HFF-Myc (cell line): ENCODE measurements at places on chromosomes 3 and 15.

DNA sequence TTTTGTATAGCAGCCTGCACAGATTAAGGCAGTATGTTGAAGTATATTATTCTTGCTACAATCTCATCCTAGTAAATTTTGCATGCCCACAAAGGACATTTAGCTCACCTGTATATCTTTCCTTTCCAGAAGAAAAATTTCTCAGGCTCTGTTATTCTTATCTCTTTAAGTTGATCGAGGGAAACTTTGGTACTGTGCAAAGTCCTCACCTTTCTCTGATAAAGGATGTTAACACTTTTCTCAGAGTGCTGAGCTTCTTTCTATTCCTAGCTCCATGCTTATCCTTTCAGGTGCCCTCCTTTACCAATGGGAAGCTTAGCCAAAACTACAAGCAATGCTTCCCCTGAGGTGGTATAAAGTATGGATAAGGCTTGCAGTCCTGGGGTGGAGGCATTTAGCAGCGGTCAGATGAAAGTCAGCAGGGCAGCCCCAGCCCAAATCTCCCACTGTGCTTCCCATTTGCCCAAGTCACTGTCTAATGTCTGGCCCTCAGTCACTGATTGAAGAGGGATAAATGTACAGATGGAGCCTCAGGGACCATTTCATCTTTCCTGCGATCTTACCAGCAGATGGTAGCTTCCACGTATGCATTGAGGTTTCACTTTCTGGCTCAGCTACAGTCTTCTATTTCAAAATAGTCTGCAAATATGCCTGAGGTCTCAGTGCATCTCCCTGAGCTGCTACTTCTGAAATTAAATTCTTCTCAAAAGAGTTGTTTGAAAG is 127.8 kb upstream of the P2RY1 start:
- no peak for DNase-seq

- no peak for DNase-seq
Measured at GRCh38 chr15:57849317-57849716, 142.8 kb downstream of the POLR2M start.

GRCh38 chr3:42118762-42119361 is 27.7 kb downstream of the TRAK1 start:
- no peak for DNase-seq

- no peak for DNase-seq
Measured at GRCh38 chr15:88218557-88219221, 37.9 kb downstream of the NTRK3 start.

DNA sequence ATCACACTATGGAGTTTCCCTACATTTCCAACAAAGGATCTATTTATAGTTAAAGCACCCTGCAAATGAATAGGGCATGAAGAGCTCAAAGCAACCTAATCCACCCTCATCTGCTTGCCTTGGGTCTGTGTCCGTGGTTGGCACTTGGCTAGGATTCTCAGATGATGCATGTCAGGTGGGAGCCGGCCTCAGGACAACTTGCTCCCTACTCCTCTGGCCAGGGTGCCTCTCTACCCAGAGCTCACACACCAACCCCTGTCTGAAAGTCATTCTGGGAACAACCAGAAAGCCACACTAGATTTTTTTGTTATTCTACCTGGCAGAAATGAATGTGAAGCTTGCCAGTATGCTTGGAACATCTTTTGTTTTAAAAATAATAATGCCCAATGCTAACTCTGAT is 13.2 kb downstream of the ARHGEF3 start:
- no peak for DNase-seq

DNA sequence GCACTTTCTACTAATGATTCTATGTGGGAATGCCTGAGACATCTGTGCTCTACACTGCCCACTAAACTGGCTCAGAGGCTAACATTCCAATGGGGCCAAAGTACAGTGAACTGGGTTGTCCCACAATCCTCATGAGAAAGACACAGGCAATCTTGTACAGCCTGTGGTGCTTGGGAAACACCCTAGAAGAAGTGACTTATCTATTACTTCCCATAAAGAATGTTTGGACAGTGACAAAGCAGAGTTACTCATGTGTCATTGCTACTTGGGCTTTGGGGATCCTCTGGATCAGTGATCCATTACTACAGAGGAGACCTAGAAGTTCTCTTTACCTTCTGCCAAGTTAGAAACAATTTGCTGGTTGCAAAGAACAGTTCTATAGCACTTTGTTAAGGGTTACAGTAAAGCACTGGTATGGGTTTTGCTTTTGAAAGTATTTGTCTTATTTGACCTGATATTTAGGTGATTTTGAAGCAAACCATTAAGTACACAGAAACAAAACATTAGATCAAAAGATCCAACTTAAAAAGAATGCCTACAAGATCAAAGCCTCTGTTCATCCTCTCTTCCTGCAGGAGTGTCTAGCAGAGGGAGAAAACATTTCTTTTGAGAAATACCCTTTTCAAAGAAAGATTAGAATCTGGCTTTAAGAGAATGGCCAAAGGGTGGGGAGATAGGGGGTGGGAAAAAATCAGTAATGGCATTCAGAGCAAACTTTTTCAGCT is 75.8 kb downstream of the CTNNB1 start:
- DNase-seq, result no peak

- DNase-seq, result no peak
Measured at GRCh38 chr15:59178151-59178695, 28.4 kb upstream of the LDHAL6B start.

DNA sequence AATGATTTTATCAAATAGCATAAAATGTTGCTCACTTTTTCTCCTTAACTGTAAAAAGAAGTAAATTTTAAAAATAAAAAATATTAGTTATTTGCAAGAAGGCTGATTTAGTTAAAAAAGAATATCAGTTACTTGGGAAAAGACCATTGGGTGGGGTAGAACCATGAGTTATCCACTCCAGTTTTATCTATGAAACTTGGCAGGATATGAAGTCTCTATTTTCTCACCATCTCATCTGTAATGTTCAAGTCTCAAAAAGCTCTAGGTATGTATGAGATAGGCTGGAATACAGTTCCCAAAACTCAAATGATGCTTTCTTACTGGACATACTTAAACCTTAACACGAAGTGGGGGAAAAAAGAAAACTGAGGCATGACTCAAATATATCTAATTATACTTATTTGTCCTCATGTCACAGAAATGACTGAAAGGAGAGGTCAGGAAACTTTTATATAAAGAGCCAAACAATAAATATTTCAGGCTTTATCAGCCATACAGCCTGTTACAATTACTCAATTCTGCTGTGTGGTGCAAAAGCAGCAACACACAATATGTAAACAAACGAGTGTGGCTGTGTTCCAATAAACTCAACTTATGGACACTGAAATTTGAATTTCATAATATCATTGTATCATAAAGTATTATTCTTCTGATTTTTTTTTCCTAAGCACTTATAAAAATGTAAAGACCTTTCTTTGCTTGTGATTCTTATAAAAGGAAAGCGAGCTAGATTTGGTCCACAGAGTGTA is 131.8 kb downstream of the TBL1XR1 start:
- DNase-seq, result no peak

- no peak for DNase-seq
Measured at GRCh38 chr3:112041321-112041720, 6.8 kb downstream of the TMPRSS7 start.

DNA sequence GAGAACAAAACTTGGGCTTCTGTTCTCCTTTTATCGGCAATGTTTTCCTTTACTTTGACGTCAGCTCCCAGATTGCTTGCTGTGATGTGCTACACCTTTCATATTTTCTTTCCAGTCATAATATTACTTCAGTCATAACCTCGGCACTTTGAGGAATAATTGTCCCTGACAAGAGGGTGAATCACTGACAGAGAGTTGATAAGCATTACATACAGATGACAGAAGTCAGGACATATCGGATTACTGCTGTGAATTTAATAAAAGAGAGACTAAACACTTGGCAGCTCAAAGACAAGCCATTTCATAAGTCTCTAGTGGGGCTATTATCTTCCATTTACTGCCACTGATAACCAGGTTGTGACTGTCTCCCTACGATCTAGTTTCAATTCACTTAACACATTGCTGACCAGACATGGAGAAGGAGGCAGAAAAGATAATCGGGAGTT is 362.1 kb upstream of the ARRDC4 start:
- DNase-seq, result no peak

DNA sequence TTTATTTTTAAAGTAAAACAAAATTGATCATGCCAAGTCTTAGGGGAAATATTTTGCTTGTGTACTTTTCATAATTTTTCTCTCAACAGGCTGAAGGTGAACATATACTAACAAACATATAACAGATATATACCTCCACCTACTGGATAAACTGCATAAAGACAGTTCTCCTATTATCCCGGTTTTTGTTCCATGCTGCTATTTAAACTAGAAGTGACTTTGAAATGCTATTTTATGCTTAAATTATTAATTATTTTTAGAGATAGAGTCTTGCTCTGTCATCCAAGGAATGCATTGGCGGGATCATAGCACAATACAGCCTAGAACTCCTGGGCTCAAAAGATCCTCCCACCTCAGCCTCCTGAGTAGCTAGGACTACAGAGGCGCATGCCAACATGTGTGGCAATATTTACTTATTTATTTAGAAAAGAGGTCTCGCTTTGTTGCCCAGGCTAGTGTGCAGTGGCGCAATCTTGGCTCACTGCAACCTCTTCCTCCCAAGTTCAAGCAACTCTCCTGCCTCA is 49.8 kb downstream of the ST3GAL6 start:
- DNase-seq, result no peak

DNA sequence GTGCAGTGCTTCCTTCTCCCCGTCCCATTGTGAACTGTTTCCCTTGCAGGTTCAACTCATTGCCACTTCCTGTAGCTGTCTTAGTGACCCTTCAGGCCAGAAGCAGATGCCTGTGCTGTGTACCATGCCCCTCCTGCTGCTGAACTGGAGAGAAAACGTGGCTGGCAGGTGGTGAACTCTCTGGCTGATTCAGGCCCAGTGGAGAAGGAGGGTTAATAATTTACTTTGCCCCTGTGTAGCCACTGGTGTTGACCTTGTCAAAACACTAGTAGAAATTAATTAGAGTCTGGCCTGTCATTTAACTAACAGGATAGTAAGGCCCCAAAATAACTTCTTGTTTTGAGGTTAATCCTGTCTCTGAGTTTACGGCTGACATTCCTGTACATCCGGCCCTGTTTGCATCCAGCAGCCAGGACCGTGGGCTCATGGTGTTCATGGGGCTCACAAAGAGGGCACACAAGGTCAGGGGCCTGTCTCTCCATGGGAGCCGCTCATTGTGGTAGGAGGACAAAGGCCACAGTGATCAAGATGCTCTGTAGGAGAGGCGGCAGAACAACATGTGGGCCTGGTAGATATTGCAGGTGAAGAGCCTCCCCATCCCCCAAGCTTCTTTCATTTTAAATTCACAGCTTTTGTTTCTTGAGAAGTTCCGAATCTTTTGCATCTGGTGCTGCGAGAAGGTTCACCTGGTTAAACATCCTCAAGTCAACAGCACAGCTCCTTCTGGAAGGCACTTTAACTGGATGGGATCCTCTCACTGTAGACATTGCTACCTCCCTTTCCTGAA is 101.6 kb downstream of the CGNL1 start:
- no peak for DNase-seq

DNA sequence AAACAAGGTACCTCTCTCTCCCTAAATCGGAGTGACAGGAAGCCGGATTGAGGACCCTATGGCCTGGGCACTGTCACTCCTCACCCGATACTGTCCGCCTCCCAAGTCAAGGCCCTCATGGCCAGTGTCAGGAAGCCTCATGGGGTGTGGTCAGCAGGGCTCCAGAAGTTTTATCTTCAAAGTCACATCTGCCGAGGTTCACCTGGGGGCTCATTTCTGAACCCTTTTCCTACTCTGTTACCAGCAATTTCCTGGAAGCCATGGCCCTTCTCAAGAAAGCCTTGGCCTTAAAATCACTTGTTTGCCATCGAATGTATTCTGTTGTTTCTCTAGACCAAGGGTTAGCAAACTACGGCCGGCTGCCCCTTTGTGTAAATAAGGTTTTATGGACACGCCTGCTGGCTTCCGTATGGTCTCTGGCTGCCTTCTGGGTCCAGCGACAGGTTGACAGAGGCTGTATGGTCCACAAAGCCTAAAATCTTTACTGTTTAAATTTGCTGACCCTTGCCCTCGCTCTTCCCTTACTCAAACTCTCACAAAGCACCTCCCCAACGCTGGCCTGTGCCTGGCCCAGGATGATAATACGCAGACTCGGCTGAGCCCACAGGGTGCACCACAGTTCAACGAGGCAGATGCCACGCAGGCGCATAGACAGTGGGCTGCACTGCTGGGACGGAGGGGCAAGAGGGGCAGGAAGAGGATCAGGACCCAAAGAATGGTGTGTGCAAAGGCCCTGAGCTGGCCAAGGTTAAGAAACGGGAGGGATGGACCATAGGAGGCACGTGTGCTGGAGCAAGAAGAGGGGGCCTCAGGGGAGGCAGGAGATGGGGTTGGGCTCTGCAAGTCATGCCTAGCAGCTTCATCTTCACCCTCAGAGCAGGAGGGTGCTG is 24.7 kb upstream of the DUSP7 start:
- no peak for DNase-seq

GRCh38 chr3:127798716-127799115 is 23.6 kb downstream of the MGLL start:
- no peak for DNase-seq

- no peak for DNase-seq
Measured at GRCh38 chr3:127226946-127227842, 34.3 kb downstream of the PRR23E start.

GRCh38 chr3:195021692-195022091 is 249.3 kb downstream of the XXYLT1 start:
- DNase-seq, result no peak

DNA sequence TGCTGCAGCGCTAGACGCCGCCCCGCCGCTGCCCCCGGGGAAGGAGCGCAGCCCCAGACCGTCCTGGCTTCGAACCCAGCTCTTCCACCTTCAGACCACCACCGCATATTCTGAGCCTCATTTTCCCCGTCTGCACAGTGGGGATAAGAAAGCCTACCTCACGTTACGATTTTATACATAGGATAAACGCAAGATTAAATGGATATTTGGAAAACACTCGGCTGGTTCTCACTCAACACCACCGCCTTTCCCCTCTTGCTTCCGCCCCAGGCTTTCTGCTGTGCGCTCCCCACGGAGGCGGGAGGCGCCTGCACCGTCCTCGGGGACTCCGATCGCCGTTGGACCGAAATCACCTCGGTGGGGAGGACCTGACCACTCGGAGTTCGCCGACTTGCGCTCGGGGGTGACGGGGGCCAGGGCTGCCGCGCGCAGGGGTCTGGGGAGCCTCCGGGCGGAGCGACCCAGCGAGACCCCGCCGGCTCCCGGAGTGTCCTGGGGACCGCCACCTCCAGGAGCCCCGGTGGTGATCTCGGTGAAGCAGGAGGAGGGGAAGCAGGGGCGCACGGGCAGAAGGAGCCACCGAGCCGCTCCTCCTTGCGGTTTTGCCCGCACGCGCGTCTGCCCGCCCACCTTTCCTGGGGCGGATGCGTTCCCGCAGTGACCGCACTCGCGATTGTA is 4.0 kb downstream of the FBXL22 start:
- no peak for DNase-seq

DNA sequence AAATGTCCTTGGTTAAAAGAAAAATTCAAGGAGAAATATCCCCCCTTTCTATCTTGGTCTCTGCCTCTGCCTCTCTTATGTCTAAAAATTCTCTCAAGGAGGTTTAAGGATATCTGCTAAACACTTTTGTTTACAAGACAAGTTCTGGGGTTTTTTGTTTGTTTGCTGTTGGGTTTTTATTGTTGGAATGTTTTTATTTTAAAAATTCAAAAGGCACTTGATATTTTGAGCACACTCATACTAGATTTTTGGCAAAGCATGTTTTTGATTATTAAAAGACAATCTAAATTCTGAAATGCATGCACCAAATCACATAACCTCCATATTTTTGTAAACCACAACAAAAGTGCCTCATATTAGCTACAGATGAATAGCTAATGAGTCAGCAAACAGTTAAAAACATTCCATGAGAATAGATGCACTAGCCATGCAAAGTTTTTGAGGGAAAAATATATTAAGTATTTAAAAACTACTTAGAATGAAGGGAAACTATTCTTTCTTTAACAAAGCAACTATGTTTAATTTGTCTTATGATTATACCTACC is 84.6 kb downstream of the ZBTB20 start:
- DNase-seq, result peak; percentile 22
